ELR (cell line): ENCODE measurements at places on chromosomes 1 and 21.

DNA sequence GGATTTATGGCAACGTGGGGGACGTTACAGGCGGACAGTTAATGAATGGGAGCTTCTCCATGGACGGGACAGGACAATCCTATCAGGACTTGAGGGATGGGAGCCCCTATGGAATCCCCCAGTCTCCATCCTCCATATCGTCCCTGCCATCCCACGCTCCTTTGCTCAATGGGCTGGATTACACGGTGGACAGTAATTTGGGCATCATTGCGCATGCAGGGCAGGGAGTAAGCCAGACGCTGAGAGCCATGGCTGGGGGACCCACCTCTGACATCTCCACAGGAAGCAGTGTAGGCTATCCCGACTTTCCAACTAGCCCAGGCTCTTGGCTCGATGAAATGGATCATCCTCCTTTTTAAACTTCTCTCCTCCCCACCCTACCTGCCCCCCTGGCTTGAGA is 44.2 kb downstream of the LHX4 start:
- no peak for DNase-seq

- no peak for DNase-seq
These were observed 622 bp upstream of the IL6R start for GRCh38 chr1:154404511-154404931.

DNA sequence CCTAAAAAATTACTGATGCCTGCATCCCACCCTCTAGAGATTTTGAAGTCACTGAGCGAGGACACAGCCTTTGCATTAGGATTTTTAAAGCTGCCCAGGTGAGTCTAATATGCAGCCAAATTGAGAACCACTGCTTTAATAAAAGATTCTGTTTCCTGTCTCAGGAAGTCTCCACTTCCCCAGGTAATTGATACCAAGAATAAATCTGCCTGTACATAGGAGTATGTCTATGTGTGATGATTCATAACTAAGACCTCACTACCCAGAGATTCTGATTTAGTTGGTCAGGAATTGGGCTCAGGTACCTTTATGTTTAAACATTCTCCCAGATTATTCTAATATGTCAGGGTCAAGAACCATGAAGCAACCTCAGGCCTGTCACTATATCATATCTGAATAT is 108.8 kb upstream of the ARTN start:
- no peak for DNase-seq

DNA sequence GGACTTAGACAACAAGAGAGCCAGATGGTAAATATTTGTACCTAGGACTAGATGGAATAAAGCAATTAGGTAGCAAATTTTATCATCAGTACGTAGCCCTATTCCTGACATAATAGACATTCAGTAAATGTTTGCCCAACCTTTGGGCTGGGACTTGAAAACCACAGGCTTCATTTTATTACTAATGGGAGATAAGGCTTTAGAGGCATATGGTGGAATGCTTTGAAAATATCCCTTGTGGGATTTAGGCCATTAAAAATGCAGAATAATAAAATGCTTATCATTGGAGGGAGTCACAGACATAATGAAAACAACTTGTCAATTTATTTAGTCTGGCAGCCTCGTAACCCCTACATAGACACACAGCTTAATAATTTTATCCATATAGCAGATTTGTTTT is 296.1 kb upstream of the SPAG17 start:
- DNase-seq, result no peak

DNA sequence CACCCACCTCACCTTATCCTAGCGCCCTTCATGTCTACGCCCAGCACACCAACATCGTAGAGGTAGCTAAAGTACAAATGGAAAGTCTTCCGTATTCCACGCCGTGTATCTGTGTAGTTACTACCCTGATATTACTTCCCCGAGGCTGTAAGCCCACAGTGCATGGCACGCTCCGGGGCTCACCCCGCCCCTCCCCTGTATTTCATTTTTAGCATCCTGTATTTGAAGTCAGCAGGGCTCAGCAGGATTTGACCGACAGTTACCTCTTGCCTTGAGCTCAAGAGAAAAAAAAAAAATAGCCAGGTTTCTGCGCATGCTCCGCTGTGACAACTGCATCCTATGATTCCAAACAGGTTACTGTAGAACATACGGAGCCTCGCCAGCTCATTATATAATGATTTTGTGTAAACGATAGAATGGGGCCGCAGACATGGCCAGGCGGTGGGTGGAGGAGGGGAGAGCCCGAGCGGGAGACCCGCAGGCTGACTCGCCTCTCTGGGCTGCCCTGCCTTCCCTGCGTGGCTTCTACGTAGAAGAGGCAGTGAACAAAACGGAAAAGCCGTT is 1.3 kb downstream of the ABCG1 start:
- DNase-seq, result peak; percentile 12

- DNase-seq, result no peak
These were observed 1.0 kb downstream of the FTCD start for GRCh38 chr21:46154155-46154954.

- peak; percentile 5 for DNase-seq
These were observed 82.5 kb upstream of the MPC2 start for GRCh38 chr1:168019407-168019806.

DNA sequence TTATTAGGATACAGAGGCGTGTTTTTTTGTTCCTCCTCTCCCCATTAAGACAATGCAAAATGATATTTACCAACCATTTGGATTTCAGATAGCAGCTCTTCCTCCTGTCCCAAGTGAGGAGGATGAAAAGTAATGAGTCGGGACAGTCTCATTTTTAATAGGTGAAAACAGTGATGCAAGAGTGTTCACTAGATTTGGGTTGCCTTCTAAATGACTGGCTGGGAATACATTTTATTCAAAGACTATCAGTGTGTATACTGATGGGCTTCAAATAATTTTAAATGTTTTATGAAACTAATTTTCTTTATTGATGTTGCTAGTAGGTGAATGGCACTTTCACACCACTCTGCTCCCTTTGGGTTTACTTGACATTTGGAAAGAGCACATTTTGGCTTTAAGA is 2.1 kb downstream of the RCOR3 start:
- DNase-seq, result no peak

- DNase-seq, result no peak
These were observed 147.6 kb downstream of the IFI44 start for GRCh38 chr1:78797108-78797781.

- DNase-seq, result no peak
These were observed at the start of gene S100B for GRCh38 chr21:46604975-46605766. Gene S100B (minus strand): TSS chr21:46605082. CDS start chr21:46602415, 2,667 bp downstream.

GRCh38 chr1:211259638-211260126 is 516 bp downstream of the RCOR3 start:
- peak; percentile 70 for DNase-seq

DNA sequence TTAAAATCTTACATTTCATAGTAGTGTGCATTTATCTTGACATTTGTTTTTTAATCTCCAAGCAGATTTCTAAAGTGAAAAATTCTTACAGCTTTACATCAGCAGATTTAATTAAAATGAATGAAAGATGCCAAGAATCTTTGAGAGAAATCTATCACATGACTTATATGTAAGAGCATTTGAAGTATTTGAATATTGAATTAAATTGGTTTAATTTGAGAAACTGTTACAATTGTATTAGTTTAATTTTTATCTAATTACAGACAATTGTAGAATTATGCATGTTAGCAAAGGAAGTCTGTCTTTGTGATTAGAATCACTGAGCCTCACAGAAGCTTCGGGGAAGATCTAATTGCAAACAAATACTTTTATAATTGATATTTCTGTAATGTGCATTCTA is 52.2 kb downstream of the ASB17 start:
- no peak for DNase-seq

GRCh38 chr1:212699104-212699624 is 476 bp downstream of the BATF3 start:
- peak; percentile 66 for DNase-seq

GRCh38 chr1:243798726-243799125 is 51.3 kb downstream of the AKT3 start:
- DNase-seq, result peak; percentile 98

- peak; percentile 77 for DNase-seq
These were observed 53.6 kb upstream of the ZNF644 start for GRCh38 chr1:91075233-91076135.

GRCh38 chr21:46111193-46111571 is 13.3 kb downstream of the COL6A2 start:
- DNase-seq, result no peak

DNA sequence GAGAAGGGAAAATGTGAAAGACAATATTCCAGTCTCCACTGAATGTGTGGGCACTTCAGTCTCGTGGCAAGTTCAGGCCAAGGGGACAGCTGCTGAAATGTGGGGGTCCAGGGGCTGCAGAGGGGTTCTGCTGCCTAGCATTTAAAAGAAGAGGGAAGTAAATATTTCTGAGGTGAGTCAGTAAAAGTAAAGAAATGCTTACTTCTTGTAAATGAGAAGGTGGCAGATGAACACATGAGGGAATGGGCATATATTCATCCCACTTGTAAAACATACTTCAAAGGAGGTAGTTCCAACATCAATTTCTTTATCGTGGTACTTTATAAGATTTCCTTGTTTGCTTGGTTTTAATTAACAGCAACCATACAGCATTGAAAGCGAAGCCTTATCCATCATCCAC is 63.1 kb upstream of the HIVEP3 start:
- peak; percentile 11 for DNase-seq

DNA sequence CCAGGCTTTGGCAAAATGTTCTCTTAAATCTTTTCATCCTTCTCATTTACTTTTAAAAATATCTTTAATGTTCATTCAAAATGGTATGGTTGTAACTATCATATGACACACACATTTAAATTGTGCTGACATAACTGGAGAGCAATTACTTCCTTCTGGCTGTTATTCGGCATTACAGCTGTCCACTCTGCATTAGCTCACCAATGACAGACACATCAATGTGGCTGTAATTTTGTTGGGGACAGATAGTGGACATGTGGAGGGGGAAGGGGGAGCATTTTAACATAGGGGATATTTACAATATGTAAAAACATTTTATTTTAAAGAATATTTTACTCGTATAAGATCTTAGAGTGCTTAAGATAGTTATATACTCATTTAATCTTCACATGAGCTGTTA is 319.8 kb downstream of the HMCN1 start:
- DNase-seq, result no peak

GRCh38 chr1:218880484-218881060 is 293.1 kb upstream of the LYPLAL1 start:
- no peak for DNase-seq

DNA sequence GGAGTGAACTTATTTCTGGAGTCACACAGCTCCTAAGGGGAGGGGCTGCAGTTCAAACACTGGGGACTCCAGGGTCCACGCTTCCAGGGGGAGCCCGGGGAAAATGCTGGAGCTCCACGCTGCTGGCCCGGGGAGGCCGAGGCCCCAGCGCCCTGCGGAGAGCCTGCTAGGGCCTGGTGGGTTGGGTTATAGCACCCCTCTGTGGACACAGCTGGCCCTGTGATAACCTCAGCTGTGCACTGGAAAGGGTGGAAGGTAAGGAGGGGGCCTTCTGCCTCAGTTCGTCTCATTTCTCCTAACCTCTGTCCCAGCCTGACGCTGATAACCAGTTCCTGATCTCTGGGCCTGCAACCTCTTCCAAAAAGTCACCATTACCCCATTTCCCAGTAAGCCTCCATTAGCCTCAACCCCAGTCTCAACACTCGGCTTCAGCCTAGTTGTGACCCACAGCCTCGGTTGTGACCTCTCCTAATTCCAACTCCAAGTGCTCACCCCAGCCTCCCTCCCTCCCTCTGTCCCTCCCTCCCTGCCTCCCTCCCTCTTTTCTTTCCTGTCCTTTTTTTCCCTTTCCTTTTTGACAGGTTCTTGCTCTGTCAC is 7.1 kb downstream of the NBL1 start:
- DNase-seq, result peak; percentile 57

DNA sequence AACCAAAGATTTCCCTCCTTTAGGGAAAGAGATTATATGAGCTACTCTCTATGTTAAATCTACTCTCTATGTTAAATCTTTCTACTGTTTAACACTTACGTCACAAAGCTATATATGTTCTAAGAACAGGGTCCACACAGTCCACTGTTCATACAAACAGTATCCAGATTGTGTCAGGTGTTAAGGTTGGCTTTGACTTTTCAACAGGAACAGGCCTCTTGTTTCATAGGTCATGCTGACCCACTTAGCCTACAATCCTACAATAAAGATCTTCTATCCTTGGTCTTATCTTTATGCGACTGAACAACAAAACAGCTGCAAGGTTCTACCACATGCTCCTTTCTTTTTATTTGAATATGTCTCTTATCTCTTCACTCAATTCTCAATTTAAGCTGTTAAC is 134.9 kb downstream of the LTN1 start:
- no peak for DNase-seq

DNA sequence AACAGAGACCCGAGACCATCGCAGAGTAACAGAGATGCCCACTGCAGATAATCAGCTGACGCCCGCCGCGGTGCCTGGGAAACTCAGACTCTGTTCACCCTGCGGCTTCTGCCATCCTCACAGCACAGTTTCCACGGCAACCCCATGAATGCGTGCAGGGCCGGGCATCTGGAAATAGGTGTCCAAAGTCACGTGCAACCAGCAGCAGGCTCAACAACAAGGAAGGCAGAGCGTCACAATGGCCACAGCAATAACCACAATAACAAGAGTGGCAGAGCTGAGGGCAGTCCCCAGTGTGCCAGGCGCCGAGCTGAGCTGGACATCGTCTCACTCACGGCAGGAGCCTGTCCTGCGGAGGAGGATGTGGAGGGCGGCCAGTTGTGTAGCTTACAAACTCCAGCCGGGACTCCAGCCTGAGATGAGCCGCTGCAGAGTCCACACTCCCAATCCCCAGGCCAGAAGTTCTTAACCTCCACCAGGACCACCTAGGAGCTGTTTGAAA is 102.0 kb downstream of the CRYAA start:
- DNase-seq, result no peak

DNA sequence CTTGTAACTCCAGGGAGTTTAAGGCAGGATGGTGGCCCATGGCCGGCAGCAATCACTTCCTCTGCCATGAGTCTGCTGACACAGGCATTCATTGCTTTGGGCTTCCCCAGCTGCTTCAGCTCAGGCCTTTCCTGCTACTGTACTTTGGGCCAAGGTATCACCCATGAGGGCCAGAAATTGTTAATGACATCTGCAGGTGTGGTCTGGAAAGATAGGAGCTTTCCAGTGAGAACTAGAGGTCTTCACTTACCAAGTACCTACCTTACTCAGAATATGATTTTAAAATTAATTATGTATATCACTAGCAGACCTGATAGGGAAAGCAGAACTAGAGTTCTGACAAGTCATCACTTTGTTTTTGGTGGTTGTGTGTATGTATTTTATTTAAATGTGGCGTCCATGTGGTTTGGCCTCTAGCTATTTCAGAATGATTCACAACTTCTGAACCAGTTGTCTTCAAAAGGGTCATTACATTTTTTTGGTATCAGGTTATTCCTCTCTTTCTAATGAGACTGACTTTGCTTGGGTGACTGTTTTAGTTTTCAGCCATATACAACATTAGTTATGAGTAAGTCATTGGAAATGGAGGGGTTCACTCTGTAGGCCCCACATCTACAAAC is 2.7 kb downstream of the RGL1 start:
- DNase-seq, result peak; percentile 90

- no peak for DNase-seq
These were observed 7.8 kb upstream of the CD58 start for GRCh38 chr1:116578581-116578980.

GRCh38 chr1:67711855-67712212 is 26.8 kb downstream of the GADD45A start:
- DNase-seq, result no peak

GRCh38 chr1:4375812-4376211 is 278.6 kb upstream of the AJAP1 start:
- DNase-seq, result peak; percentile 4
